ENCODE measurements at places on chromosomes 2 and 18. TPM values are rescaled to one million over a fixed set of nuclear protein-coding genes. Genes with fewer than 3 reads are reported as not detected.

DNA sequence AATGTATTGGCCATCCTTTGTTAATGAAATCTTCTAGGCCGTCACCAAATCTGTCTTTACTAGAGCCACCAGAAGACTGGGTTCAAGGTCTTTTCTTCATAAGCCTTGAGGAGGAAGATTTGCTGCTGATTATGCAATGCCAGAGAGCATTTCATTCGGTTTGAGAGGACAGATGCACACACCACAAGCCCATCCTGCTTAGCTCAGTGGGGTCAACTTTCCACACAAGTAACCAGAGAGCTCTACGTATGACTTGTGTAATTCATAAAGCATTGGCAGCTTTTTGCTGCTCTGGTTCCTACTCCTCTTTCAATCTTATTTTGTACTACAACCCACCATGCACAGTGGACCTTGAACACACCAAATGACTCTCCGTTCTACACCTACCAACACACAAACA is 106.9 kb downstream of the OSR1 start:
- no peak for DNase-seq

DNA sequence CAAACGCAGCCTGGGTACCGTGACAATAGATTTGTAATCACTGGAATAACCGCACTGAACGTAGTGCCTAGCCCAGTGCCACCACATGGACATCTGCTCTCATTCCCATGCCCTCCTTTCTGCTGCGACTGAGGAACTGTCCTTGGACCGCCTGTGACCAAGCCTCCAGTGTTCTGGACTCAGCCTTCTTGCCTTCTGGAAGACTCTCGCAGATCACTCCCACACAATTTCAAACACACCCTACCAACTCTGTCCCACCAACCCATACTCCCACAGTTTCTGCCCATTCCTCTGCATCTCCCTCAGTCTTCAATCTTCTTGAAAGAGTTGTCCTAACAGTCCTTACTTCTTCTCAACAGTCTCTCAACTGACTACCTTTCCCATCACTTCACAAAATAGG is 2.1 kb downstream of the RNF149 start:
- no peak for DNase-seq

GRCh38 chr2:199882667-199883066 is 28.4 kb upstream of the C2orf69 start:
- DNase-seq, result no peak

DNA sequence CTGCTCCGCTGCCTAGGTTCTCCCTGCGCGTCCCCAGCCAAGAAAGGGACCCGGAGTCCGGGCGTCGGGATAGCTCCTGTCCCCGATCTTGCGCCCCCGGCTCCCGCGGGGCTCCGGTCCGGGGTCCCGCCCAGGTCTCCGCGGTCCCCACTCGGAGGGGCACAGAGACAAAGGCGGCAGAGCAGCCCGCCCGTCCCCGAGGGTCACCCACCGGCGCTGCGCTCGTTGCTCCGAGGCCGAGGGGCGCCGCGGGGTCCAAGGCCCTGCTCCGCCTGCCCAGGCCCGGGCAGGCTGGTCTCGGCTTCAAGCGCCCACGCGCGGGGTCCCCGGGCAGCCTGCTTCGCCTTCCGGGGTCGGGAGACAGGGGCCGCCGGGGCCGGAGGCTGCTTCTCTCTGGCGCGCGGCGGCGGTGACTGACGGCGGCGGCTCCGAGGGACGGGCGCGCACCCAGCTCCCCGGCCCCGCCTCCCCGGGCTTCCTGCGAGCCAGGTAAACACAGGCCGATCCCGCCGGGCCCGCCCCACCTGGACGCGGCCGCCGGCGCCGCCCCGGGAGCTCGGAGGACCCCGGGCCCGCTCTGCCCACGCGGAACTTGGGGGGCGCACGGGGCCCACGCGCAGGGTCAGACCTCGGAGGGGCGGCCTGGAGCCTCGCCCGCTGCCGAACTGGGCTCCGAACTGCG is at the start of gene MBP:
MBP (minus strand) TSS at position 415 of the 682 bp plus-strand sequence. CDS start 27,522 bp downstream, outside the sequence.
- DNase-seq, result peak; percentile 77

The ATP6V1B1 gene
- total RNA-seq, result 0.11 TPM

GRCh38 chr2:194314042-194314441 is 1343.0 kb upstream of the SLC39A10 start:
- DNase-seq, result no peak

DNA sequence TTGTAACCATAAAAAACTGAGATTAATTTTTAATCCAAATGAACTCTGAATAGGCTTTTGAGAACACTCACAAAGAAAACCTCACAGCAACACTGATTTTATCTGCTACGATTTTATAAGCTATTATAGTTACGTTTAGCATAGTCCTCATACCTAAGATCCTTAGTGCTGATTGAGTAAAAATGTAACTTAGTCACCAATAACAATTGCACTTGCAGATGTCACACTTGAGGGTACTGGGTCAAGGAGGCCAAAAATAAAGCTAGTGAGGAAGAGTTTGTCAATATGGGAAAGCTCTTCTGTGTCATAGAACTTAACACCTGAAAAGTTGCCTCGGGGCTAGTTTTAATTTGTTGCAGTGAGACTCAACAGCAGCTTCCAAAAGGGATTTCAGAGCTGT is 706.5 kb upstream of the FAM98A start:
- DNase-seq, result no peak

GRCh38 chr2:207808119-207808518 is 38.4 kb upstream of the FZD5 start:
- no peak for DNase-seq

The HOXD3 gene
- not detected for total RNA-seq

The NXPH2 gene
- not detected for total RNA-seq

GRCh38 chr2:174595116-174595809 is 2.3 kb downstream of the WIPF1 start:
- no peak for DNase-seq

DNA sequence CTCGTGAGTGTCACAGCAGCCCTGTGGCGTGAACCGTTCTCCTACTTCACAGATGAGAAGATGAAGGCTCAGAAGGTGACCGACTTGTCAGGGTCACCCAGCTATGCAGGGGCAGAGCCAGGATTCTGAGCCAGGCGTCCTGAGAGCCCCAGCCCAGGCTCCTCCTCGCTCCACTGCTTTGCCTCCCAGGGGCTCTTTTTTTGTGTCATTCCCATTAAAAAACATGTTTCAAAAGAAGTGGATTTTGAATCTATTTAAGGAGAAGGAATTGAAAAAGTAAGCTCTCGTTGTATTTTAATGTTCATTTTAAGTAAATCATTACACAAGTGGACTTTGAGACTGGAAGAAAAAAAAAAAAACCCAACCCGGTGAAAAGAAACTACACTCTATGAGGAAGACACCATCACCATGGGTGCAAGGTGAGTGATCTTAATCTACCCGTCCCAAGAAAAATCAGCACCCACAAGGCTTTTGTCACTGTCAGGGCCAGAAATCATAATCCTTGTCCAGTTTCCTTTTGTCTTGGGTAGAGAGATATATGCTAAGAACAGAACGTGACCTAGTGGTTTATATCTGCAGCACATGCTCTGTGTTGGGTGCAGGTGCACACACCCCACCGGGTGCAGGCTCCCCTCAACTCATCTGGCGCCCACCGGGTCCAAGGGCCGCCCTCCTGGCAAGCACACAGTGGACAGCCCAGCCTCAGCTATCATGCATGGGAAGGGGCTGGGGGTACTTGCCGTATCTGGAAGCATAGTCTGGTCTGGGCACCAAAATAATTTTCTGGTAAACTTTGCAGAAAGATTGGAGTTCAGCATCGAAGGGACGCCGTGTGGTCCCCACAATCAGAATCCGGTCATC is 73.5 kb upstream of the ASB18 start:
- no peak for DNase-seq

- no peak for DNase-seq
These were observed 110.0 kb upstream of the KLF7 start for GRCh38 chr2:207275779-207276178.
